ENCODE measurements at places on chromosomes 16 and 17.
A peak's percentile ranks its signal among the peaks of the same experiment; 100 is the strongest.

DNA sequence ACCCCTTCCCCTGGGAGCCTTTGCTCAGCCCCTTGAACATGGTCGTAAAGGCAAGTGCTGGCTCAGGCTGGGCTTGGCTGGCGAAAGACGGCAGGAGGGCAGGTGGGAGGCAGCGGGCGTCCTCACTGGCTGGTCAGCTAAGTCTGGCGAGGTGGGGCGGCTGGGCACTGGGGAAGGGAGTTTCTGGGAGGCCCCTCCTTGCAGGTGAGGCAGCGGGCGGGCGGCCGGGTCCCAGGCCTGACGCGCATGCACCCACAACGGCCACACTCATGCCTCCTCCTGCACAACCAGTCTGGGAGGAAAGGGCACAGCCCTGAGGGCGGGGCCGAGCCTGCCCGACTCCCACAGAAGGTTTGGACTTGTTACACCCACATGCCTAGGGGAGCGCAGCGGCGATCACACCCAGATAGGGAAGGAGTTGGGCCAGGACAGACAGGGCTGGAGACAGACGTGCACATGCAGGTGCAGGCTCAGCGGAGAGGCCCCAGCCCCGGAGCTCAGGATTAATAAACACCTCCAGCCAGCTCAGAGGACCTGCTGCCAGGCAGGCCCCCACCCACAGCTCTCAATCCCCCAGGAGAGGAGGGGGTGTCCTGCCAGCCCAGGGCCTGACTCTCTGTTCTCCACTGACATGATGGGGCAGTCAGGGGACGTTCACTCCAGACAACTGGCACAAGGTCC lies at the start of gene EVPL:
TSS of gene EVPL (minus strand) at position 148 of the 681 bp plus-strand sequence. CDS start at position 40, 108 bp downstream.
- no peak for DNase-seq

DNA sequence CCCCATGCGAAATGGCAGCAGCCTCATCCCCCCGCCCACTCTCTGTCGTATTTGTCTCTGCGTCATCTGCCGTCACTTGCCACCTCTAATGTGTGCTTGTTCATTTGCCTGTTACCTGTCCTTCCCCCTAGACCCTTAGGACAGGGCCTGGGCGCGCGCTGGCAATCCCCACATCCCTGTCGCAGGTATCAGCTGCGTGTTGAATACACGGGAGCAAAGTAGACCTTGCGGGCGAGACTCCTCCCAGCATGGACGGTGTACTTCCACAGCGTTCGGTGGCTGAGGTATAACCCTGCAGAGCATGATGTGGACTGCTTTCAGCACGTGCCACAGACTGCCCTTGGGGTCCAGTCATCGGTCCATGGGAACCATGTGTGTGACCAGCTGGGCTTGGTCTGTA lies 170.1 kb upstream of the CHMP6 start:
- DNase-seq, result no peak

DNA sequence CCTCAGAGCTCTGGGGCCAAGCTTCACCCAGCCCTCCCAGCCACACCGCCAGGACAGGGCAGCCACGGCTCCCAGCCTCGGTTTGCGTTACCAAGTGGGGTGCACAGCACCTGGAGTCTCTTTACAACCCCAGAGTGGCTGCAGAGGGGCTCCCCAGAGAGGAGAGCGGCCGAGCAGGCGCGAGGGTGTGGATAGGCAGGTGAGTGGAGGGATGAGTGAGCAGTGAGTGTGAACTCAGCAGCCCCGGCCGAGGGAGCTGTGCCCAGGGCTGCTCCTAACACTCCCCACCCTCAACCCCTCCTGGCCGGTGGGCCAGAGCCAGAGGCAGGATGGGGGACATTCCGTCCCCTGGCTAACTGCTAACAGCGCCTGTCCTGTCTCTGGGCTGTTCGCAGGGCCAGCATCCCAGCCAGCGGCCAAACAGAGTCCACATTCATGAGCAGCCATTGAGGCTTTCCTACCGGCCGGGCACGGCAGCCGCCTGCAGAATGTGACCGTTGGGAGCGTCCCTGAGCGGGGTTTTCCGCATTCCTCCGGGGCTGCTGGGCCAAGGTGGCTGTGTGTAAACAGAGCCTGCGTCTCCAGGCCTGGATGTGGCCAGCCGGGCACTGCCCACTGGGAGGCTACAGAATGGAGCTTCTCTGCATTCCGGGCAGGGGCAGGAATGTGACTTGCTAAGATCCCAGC lies 5.3 kb downstream of the ZNF469 start:
- DNase-seq, result no peak

GRCh38 chr17:38742411-38743308 lies 5.5 kb downstream of the PCGF2 start:
- peak; percentile 97 for DNase-seq

GRCh38 chr16:10543231-10543977 lies 37.0 kb downstream of the EMP2 start:
- DNase-seq, result no peak

DNA sequence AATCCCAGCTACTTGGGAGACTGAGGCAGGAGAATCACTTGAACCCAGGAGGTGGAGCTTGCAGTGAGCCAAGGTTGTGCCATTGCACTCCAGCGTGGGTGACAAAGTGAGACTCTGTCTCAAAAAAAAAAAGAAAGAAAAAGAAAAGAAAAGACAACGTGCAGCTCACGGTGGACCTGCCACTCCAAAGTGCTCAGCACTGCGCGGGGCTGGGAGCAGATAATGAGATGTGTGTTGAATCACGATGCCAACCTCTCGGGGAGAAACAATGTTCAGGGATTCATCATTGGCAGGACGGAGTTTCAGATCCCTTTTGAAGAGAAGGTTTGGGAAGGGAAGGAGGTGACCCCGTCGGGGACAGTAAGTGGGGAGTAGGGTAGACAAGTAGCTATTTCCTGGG lies 19.2 kb downstream of the WFDC1 start:
- DNase-seq, result no peak

All from NCI-H2081 treated with DMSO at 0.1 percent for 48 hours (cell line).